ENCODE measurements at places on chromosomes 3 and 15.

GRCh38 chr3:32186097-32186496, 52.4 kb upstream of the CMTM8 start:
- DNase-seq = no peak

DNA sequence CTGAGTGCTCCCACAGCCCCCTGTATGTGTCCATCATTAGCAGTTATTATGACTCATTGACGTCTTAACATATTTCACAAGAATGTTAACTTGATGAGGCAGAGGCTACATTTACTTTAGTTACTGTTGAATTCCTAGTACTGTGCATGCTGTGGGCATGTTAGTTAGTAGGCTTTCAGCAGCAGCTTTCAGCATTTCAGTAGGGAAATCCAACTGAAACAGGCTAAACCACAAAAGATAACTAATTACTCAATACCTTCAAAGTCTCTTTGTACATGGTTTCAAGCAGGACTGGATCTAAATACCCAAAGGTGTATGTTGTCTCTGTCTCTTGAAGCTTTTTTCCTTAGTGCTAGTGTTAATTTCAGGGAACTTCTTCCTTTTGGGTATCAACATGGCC, 229.9 kb upstream of the SUCLG2 start:
- no peak for DNase-seq

DNA sequence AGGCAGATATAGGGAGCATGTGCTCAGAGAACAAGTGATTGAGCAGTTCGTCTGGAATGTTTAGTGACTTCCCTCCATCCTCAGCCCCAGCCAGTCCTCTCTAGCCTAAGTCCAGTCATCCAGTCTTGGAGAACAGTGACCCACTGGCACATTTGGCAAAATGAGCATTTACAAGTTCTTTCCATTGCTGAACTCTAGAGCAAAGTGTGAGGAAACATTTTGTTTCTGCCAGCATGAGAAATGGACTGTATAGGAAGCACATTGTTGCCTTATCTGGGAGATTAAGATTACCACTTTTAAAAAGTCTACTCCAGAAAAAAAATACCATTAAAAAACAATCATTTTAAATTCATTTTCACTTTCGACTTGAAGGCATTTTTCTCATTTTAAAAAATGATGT, 353.6 kb downstream of the SHQ1 start:
- DNase-seq = no peak

GRCh38 chr3:53160660-53161449, at the start of gene PRKCD:
Gene PRKCD (plus strand): TSS chr3:53161209. CDS start chr3:53178423, 17,214 bp downstream.
- peak; percentile 89 for DNase-seq
